NCI-H1930 (cell line): ENCODE measurements at places on chromosomes 16 and 17.

DNA sequence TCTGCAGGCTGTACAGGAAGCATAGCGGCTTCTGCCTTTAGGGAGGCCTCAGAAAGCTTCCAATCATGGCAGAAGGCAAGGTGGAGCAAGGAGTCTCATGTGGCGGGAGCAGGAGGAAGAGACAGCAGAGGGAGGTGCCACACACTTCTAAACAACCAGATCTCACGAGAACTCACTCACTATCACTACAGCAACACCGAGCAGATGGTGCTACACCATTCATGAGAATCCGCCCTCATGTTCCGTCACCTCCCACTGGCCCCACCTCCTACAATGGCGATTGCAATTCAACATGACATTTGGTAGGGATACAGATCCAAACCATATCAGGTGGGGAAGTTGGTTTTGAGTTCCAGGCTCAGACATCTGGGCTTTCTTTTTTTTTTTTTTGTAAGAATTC, 31.9 kb upstream of the NUDT7 start:
- no peak for DNase-seq

DNA sequence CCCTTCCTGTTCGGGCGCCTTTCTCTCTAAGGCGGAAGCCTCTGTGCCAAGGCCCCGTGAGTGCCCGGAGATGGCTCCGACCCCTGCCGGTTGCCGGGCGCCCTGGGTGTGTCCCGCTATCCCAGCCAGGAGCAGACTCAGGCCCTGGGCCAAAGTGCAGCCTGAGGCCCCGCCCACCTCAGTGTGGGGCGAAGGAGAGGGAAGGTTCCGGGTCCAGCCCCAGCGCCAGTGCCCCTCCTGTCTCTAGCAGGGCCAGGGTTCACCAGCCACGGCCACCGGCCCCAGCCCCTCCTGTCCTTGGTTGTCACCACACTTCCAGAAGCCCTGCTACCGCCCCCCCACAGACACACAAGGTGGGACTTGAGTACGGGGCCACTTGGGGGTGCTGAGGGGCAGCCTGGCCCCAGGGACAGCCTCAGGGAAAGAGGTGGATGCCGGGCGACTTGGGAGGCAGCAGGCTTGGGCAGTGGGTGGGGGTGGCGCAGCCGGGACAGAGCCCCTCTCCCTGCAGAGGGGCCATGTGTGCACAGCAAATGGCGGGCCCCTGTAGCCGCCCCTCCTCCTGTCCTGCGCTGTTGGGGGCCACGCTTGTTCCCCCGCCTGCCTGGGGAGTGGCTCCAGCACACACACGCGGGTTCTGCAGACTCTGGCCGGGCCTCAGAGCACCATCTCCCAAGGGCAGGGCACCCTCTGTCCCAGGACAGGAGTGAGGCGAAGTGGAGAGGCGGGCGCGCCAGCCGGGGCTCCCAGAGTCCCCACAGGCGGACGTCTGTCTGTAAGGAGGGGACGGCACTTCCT, 6.0 kb downstream of the C1QTNF8 start:
- no peak for DNase-seq

DNA sequence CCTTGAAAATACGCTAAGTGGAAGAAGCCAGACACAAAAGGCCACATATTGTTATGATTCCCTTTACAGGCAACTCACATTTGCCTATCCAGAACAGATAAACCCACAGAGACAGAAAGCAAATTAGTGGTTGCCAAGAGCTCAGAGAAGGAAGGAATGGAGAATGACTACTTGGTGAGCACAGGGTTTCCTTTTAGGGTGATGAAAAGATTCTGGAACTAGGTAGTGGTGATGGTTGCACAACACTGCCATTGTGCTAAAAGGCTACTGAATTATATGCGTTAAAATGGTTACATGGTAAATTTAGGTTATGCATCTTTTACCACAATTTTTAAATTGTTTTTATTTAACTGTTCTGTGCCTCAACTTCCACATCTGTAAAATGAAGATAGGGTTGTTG, 4.4 kb downstream of the COPRS start:
- DNase-seq = no peak

DNA sequence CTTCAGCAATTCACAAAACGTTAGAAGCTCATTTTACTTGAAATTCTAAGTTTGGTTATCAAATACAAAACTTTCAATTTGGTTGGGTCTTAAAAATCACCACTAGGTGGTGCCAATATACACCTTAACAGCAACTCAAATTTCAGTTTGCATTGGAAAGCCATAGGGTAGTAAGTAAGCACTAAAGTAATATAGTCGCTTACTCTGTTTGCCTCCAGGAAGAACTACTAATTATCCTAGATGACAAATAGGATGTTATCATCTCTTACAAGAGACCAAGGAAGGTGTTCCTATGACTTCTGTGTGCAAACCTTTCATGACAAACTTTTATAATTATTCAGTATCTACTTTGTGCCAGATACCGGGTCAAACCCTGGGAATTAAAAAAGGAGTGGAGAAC, 93.3 kb downstream of the MYO1D start:
- DNase-seq = peak; percentile 27

- no peak for DNase-seq
Measured at GRCh38 chr16:5075637-5076036, 4.0 kb downstream of the ALG1 start.

- DNase-seq = no peak
Measured at GRCh38 chr16:24624102-24624501, 84.7 kb downstream of the RBBP6 start.

GRCh38 chr17:10156948-10157607, 41.3 kb downstream of the GAS7 start:
- no peak for DNase-seq

- DNase-seq = no peak
Measured at GRCh38 chr17:81234940-81235821, 3.7 kb downstream of the TEPSIN start.

GRCh38 chr16:12334071-12334470, 357.5 kb downstream of the SNX29 start:
- DNase-seq = no peak

DNA sequence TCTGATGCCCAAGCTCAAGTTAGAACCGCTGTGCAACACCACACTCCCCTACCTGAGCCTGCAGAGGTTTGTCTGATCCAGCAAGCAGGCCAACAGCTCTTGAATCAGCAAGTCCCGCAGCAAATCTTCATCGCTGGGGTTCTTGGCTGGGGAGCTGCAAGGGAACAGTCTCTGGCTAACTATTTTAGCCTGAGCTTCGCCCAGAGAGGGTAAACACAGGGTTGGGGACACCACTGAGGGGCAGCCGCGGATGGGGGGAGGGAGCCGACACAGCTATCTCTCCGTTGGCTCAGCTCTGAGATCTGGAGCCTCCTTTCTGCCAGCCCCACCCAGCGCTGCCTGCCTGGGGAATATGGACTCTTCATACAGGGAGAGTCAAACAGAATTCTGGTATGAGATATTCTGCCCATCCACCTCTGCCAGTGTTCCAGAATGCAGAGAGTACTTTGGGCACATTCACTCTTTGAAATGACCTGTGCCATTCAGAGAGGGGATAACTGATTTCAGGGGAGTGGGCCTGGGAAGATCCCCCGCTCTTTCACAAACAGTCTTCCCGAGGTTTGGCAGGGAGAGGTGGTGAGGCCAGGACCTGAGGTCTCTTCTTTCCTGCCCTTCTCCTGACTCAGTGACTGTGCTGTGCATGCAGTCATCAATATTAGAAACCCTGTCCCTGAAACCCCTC, 7.4 kb downstream of the GIP start:
- no peak for DNase-seq

DNA sequence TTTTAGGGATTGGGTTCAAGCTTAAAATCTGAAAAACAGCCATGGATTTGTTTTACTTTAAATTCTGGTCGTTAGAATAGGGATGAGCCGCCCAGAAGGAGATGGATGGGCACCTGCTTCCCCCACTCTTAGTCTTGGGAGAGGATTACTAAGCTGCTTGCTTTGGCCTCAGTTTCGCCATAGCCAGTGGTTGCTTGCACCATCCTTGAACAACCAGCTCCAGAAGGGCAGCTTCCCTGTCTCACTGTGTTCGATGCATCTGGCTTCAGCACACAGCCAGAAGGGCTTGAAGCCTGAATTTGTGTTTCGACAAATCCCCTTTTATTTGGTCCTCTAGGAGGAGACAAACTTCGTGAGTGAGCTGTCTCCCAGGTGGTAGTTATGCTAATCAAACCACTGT, 7.1 kb downstream of the CYB5D2 start:
- no peak for DNase-seq

DNA sequence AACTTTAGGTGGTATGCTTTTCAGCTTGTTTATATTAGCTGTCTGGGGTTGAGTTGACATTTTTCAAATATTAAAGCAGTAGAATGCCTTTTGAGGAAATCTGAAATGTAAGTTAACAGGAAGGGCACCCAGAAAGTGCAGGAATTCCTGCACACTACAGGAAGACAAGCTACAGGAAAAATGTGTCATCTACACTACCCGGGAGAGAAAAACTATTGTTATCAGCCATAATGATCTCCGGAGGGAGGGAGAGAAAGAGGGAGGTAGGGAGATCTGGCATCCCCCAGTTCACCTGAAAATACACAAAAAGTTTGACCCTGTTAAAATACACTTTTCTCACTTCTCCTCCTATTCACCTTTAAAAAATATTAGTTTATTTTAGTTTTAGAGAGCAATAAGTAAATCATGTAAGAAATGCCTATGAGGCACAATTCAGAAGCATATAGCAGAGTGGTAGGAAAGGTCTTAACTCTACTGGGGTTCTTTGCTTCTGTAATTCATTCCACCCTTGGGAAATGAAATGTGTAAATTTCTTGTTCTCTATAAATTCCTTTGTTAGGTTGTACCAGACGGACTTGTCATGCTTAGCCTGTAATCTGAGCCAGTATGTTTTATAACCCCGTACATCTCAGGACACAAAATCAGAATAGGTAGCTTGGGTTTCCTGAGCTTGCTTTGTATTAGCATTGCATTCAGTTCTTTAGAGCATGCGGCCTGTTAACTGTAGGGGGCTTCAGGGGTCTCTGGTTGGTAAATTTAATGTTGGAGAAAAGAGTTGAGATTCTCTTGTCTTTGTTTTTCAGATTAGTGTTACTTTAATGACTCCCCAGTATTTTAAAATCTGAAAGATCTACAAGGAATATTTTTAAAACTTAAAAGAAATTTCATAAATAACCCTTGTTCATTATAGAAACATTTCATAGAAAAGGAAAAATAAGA, 3.3 kb downstream of the MAP2K6 start:
- no peak for DNase-seq

GRCh38 chr17:71188811-71189492, 931.9 kb upstream of the SOX9 start:
- no peak for DNase-seq

DNA sequence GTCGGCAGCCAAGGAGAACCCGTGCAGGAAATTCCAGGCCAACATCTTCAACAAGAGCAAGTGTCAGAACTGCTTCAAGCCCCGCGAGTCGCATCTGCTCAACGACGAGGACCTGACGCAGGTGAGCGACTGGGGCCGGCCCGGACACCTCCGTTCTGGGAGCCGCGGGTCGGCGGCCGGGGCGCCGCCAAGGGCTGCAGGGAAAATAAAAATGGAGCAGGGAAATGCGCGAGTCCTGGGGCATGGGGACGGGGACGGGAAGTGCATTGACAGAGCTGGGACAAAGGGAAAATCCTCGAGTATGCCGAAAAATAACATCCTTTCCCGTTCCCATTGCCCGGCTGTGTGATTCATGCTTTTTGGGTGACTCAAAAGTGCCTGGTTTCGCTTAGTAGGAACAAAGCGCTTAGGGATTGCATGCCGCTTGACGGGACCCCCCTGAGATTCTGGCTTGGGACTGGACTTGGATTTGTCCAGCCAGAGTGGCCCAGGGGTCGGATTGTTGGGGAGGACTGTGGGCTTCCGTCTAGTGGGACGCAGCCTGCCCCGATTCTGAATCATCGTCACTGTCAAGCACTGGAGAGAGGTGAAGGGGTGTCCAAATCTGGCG, 699 bp downstream of the MPRIP start:
- DNase-seq = no peak

DNA sequence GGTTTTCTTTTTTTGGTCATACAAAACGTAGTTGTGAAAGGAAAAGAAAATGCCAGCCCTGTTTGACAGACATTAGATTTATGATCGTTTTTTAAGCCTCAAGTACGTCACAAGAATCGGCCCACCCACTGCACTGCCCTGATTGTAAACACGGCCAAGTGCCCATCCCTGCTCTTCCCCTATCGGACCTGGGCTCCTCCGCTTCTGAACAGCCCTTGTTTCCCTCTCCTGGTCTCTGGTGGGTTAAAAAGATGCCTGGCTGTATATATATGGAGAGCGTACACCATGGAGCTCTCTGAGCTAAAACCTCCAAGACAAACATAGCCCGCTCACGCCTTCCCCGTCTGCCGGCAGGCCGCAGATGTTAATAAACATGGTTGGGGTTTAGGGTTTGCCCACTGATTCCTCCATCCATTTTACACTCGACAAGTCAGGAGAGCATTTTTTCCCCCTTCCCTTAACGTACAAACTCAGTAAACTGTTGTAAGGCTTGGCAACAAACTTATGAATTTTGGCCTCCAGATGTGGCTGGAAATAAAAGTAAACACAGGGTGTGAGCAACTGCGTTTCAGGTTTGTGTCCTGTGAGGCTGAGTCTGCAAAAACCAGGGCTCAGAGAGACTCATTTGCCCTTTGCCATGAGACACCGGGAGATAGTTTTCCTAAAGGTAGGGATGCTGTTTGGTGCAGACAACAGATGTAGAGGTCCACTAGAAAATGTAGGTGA, 325.9 kb downstream of the SOX9 start:
- DNase-seq = no peak

- DNase-seq = no peak
Measured at GRCh38 chr17:63289931-63290330, 156.2 kb downstream of the CYB561 start.

DNA sequence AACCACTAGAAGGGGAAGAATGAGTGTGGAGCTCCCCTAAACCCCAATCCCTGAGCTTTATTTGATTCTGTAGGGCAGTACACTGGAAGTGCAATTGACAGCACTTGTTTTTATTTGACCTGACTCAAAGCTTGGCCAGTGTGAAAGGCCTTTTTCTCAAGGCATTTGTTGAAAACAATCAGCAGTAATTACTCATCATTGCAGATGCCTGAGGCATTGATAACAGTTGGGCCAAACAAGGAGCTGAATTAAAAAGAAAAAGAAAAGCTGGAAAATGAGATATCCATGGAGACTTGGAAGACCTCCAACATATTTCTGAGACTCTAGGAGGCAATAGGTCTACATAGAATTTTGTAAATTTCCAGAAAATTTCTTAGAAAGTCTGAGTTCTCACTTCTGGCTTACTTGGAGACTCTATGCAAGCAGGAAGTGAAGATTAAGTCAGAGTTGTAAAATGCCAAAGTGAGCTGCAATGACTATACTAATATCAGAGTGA, 200.8 kb upstream of the KCNJ16 start:
- peak; percentile 28 for DNase-seq

- DNase-seq = no peak
Measured at GRCh38 chr16:66605177-66605978, 874 bp downstream of the CMTM3 start.
